ENCODE measurements at places on chromosomes 4 and X. TPM values are rescaled to one million over a fixed set of nuclear protein-coding genes. Genes with fewer than 3 reads are reported as not detected.

DNA sequence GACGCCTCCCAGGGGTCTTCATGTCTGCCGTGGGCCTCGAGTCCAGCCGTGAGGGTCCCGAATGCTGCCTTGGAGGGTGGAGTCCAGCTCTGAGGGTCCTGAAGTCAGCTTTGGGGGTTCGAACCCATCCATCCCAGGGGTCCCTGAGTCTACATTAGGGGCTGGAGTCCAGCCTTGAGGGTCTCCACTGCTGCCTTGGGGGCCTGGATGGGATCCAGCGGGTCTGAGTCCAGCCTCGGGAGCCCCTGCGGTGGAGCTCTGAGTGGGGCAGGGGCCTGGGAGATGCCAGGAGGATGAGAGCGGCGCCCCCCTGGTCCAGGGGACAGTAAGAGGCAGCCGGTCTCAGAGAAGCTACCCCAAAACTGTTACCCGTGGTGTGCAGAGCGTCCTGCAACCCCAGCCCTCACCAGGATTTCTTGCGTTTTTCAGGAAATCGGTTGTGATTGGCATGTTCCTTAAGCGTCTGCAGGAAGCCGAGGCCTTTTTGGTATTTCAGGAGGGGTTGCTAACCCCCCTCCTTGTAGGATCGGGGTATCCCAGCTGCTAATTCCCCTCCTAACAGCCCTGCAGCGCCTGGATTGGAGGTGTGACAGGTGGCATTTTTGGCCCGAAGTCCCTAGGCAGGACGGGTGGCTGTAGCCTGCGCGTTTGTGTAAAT lies 1.7 kb upstream of the GTPBP6 start:
- no peak for DNase-seq

DNA sequence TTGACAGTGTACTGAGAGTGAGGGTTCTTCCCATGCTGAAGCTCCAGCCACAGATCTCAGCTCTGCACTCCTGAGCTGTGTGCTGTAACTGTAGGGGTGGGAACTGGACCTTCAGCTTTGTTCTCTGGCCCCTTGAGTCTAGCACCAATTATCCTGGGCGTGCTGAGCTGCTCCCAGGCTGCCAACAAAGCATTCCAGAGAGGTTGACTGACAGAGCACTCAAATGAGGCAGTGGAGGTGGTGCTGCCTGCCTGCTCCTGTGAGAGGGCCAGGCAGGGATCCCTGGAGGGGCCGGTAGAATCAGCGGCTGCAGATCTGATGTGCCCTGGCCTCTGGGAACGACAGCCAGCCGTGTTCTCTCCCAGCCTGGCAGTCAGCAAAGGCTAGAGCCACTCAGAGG lies 375.7 kb upstream of the AADAT start:
- no peak for DNase-seq

DNA sequence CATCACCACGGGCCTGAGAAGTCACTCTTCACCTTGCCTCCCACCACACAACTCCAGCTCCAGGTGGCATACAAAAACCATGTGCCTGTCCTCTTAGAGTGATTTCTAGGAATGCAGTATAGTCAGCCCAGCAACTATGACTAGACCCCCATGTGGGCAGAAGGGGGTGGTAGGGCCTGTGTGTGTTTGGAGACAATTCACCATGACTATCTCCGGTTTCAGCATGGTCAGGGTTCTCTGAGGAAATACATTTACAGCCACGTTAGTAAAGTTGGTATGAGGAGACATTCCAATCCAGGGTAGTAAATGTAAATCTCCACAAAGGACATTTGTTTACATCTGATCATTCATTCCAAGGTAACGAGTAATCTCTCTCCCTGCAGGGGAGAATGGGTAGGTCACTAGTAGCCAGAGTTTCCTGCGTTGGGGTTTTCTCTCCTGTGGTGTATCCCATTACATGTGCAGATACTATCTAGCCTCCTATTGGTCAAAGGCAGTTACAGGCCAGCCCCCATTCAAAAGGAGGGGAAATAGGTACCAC lies 4.2 kb upstream of the MTMR1 start:
- DNase-seq, result no peak

DNA sequence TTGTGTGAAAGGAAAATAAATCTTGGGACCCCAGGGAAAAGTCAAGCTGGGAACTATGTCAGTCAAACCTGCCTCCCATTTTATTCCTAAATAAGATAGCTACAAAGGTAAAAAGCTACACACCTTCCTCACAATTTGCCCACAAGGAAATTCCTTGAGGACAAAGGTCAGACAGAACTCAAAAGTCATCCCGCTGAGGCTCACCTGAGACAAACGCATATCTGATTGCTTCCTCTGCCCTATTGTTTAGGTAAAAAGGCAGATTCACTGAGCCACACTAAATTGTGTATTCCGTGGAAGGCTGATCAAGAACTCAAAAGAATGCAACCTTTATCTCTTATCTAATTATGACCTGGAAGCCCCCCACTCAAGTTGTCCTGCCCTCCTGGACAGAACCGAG lies 58.7 kb upstream of the MAML3 start:
- DNase-seq, result no peak

GRCh38 chr4:91058345-91058744 lies 931.2 kb downstream of the CCSER1 start:
- DNase-seq, result no peak

- no peak for DNase-seq
Measured at GRCh38 chr4:88012647-88013046, 5.2 kb downstream of the PKD2 start.

- DNase-seq, result no peak
Measured at GRCh38 chr4:73687421-73687820, 52.9 kb upstream of the CXCL8 start.

USP17L5 gene
- not detected for total RNA-seq

GPRASP2 gene
- 11.4 TPM for total RNA-seq
